ENCODE measurements at places on chromosomes 16 and 17.

GRCh38 chr17:39665642-39666224, 584 bp downstream of the TCAP start:
- peak; percentile 43 for DNase-seq

DNA sequence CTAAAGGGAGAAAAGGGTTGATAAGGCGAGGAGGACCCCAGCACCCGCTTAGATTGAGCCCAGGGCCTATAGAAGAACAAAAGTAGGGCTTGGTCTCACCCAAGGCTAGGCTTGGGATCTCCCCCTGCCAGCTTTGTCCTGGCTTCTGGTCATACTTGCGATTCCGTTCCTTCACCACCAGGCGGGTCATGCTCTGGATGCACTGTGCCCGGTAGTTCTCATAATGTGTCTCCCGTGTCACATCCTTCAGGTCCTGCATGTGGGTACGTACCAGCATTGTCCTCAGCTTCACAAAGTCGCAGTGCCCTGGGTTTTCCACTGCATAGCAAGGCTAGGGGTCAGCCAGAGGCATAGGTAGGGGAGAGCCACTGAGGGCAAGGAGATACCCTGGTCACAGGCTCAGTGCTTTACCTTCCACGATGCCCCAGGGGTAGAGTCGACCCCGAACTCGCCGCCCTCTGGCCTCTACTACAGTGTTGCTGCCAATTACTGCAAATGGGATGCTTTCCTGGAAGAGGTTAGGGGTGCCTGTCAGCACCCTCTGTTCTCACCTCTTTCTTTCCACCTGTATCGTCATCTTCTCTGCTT, 6.5 kb upstream of the MTMR4 start:
- DNase-seq, result peak; percentile 61

DNA sequence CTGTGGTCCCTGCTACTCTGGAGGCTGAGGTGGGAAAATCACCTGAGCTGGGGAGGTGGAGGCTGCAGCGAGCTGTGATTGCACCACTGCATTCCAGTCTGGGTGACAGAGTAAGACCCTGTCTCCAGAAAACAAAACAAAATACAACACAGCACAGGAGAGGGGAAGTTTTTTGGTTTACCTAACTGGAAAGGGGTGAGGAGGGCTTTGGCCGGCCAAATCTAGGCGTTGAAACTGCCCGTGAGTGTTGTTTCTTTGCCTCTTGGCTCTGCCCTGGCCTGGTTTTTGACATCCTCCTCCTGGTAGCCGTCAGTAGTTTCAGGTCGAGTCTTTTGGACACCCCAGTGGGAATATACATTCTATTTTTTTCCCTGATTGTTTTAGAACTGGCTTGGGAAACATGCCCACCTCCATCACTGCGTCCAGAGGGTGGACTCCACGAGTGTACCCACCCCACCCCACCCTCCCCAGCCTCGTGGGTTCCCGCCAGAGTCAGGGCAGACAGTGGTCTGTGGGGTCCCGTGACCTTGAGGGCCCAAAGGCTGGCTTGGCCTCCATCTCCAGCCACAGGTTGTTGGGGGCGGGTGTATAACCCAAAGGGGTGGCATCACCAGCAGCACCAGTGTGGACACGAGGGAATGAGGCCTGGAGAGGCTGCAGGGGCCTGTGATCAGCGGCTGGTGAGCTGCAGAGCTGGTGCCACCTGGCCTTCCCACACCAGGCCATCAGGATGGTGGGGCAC, 42.7 kb downstream of the NT5M start:
- no peak for DNase-seq

DNA sequence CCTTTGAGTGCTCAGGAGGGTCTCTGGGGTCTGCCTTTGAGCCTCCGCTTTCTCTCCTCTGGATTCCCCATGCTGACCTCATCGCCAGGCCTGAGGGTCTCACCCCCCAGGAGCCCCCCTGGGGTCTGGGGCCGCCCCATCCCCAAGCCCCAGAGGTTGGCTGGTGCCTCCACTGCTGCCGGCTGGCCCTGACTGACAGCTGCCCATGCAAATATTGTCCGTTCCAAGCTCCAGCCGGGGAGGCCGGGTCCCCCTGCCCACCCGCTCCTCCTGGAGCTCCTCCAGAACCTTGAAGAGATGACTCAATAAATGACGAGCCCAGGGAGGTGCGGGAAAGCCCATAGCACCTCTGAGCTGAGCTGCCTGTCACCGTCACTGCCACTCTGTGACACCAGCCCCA, 173.8 kb downstream of the RBFOX3 start:
- no peak for DNase-seq

DNA sequence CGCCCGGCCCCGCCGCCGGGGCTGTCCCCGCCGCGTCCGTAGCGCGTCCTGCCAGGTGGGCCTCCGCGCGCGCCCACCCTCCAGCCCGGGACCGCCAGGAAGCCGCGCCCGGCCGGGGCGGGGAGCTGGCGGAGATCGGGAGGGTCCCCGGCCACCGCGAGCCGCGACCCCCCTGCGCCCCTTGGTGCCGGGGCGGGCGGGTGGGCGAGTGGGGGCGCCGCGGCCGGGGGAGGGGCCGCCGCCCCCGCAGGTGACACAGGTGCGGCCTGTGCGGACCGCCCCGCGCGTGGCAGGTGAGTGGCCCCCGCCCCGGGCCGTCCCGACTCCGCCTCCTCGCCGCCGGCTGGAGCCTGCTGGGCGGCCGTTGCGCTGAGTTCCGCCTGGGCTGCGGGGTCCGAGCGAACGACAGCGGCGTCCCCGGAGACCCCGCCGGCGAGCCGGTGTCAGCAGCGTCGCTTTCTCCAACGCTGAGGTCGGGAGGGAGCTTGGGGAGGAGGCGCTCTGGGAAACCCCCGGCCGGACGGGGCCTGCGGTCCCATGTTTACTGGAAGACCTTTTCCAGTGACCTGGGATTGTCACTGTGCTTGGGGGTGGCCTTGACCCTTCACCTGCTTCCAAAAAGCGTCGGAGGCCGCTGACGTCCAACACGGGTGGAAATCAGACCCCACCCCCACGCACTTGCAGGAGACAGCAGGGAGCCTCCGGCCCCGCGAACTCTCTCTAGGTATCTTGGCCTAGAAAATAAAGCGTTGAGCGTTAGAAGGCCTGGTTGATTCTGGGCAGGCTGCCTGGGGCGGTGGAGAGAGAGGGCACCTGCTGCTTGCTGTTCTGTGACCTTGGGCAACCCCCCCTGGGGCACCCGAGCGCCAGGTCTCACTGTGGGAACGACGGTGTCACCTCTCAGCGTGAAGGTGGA, 542 bp downstream of the KLHL36 start:
- DNase-seq, result peak; percentile 20

GRCh38 chr17:69588827-69589239, 174.3 kb downstream of the MAP2K6 start:
- no peak for DNase-seq

- no peak for DNase-seq
Measured at GRCh38 chr17:62614142-62614541, 13.3 kb upstream of the MRC2 start.

- DNase-seq, result peak; percentile 78
Measured at GRCh38 chr17:68431661-68432071, 25.6 kb downstream of the WIPI1 start.

DNA sequence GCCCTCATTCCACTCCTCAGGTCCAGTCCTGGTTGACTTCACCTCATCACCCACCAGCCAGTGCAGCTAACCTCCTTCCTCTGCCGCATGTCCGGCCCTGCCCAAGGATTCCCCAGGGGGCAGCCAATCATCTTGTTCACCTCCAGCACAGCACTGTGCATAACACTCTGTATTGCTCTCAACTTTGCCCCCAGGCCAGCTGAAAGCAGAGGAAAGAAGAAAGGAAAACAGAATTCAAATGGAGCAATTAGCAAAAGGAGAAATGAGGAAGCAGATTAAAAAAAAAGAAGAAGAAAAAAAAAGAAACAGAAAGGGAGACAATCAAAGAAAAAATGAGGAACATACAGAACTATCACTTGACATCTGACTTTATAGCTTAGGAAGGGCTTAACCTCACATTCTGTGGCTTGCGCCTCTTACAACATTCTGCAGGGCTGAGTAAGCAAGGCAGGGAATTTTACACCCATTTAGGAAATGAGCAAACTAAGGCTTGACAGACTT, 26.1 kb downstream of the GAS7 start:
- peak; percentile 1 for DNase-seq

All from NAMALWA (cell line).